ENCODE measurements at places on chromosomes 6 and 20. TPM values are rescaled to one million over a fixed set of nuclear protein-coding genes. Genes with fewer than 3 reads are reported as not detected.

DNA sequence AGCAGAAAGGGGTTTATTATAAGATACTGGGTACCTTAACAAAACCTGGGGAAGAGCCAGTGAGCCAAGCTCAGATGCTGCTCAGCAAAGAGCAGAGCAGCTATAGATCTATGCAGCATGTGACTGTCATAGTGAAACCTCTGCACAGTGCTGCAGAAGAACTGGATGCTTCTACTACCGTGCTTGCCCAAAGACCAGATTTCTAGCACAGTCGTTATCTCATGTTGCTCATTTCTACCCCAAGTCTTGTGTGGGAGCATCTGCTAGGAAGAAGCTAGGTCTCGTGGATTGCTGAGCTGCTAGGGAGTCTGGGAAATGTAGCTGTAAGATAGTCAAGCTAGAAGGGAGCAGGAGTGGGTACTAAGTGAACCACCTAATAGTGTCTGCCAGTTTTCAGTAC is 31.7 kb upstream of the GNRH2 start:
- DNase-seq: no peak

- DNase-seq: no peak
Measured at GRCh38 chr20:13554076-13554475, 84.7 kb downstream of the TASP1 start.

- DNase-seq: peak; percentile 47
Measured at GRCh38 chr20:59223182-59223601, 59.6 kb downstream of the ZNF831 start.

DNA sequence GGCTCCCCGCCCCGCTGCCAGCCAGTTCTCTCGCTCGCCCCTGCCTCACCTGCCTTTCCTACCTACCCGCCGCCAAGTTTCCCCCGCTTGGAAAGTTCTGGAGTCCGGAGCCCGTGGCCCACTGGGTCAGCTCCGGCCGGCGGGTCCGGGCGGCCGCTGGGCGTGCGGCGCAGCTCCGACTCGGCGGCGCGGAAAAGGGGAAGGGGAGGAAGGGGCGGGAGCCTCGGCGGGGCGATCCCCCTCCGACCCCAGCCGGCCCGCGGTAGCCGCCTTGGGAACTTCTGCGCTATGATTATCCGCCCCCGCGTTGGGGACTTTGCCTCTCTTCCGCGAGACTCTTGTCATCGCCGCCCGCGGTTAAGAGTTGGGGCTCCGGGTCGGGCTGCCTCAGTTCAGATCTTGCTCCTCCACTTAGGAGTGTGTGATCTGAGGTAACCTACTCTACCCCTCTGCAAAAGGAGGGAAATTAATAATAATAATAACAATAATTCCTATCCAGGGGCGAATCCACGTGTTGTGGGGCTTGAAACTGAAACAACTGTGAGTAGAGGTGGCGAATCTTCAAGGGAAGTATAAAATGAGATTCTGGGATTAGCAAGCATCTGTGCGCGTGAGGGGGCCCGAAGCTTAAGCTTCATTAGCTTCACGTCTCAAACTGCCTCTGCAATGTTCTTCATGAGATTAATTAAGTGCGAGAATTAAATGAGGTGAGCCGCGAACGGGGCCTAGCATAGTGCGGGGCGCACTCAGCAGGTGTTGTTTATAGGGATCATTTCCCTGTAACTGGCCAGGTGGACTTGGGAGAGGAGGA is 30.8 kb downstream of the SF3B5 start:
- peak; percentile 35 for DNase-seq

DNA sequence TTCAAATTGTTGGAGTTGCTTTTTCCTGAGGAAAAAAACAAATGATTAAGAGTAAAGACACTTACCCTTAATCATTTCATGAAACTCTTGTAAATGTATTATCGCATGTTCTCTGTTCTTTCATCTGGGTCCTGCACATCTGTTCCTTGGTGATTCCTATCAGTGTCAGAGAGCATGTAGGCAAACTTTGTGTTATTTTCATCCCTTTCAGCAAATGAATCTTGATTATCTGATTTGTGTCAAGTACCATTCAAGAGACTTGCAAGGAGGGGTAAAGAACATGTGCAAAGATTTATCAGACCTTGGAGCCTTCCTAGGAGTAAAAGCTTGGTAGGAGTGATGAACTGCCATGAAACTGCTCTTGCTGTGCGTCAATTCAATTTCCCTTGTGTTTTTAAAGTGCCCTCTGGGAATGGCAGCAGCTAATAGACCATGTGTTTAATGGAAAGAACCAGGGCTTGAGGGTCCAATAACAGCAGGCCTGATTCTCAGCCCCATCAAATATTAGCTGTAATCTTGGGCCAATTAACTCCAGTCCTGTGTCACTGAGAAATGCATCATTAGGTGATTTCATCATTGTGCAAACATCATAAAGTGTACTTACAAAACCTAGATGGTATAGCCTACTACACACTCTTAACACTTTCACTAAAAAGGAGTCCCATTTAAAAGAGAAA is 118.9 kb upstream of the CEP85L start:
- no peak for DNase-seq

GRCh38 chr6:125192610-125192930 is 39.0 kb downstream of the TPD52L1 start:
- no peak for DNase-seq

DNA sequence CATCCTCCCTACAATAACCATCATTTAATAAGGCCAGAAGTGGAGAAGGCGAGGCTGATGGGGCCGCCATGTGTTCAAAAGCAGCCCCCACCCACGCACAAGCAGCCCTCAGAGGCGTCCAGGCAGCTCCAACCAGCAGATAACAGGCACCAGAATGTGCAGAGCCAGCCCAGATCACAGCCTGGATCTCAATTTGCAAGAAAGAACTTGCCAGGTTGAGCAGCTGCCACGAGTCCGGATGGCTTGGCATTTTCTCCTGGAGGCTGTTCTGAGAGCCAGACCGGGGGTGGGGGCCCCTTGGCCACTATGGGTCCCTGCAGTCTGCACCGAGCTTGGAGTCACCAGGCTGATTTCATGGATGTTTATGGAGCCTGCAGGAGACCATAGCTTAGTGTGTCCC is 338.1 kb downstream of the PREX1 start:
- DNase-seq: no peak

DNA sequence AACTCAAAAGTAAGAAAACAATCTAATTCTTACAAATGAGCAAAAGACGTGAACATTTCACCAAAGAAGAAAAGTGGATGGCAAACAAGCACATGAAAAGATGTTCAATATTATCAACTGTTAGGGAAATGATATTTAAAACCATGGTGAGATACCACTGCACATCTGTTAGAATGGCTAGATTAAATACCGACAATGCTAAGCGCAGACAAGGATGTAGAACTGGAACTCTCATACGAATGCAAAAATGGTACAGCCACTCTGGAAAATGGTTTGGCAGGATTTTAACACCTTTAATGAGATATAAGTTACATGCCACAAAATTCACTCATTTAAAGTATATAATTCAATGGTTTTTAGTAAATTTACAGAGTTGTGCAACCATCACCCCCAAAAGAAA is 44.6 kb upstream of the NFATC2 start:
- DNase-seq: no peak

- DNase-seq: peak; percentile 78
Measured at GRCh38 chr6:131954775-131955107, 3.6 kb upstream of the CCN2 start.

DNA sequence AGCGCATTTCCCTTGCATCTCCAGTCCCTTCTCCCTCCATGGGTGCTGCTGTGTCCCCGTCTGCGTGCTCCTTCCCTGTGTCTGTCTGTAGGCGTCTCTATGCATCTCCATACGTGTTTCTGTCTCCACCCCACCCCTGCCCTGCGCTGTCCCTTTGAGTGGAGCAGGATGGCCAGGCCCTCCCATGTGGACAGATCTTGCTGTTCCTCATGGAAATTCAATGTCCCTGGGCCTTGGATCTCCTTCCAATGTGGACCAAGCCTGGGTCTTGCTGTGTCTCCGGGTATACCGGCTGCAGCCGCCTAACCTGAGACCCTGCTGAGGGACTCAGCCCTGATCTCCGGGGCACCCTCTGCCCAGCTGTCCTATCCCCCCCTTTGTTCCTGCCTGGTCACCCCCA is 172.7 kb downstream of the BMP7 start:
- no peak for DNase-seq

DNA sequence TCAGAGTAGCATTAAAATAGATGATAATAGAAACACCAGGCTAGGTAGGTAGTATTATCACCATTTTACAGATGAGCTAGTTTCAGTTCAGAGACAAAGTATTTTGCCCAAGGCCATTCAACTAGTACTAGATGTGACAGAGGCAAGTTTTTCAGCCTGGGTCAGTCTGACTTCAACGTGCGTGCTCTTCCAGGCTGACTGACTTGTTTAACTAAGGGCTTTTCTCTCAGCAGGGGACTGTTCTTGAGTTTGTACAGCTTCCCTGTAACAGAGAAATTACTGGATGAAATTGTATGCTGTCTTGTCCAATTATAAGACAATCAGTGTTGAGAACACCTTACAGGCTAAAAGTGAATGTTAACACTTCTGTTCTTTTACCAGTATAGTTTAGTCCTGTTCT is 333.5 kb upstream of the MAN1A1 start:
- DNase-seq: no peak

GRCh38 chr20:33091147-33091546 is 11.7 kb downstream of the BPIFB4 start:
- no peak for DNase-seq

DNA sequence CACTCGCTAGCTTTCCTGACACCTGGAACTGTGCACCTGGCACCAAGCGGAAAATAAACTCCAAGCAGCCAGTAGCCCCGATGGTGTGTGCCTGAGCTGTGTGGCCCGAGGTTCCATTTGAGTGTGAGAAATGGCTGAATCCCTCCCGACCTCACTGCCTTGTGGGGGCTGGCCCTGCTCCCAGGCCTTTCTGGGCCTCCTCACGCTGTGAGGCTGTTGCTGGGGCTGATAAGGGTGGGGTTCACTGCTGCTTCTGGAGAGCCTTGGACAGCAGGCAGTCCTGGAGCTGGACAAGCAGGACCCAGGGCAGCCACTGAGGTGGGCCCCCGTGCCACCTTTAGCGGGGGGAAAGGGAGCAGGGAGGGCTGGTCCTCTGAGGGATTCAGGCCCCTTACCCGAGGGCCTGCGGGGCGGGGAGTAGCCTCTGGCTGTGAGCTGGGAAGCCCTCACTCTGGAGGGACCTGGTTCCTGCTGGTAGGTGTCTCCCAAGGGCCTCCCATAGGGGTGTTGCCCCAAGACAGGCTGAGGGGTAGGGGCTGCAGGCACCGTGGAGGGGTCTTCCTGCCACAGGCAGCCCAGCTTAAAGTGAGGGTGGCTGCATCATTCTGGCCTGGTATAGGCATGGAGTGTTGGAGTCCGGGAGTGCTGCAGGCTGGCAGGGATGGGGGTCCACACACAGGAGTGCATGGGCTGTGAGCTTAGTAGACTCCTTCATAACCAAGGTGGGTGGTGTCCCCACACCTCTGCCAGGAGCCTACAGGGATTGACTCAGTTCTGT is 1.7 kb downstream of the PPDPF start:
- DNase-seq: peak; percentile 56

- DNase-seq: no peak
Measured at GRCh38 chr6:9875605-9876353, 539.1 kb downstream of the TFAP2A start.

DNA sequence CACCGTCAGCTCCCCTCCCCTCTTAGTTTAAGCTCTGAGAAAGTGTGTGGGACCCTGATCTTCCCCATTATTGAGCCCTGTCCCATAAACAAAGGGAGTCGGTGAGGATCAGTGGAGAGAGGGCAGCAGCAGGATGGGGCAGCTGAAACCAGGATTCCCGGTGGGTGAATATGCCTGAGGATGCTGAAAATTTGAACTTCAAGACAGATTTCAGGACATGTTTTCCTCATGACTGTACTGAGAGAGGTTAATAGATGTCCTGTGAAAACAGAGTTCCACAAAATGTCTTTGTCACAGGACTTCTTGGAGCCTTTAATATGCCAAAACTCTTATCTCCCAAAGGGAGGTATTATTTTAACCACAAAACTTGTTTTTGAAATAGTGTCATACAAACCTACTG is 53.5 kb upstream of the SLC22A16 start:
- no peak for DNase-seq

DNA sequence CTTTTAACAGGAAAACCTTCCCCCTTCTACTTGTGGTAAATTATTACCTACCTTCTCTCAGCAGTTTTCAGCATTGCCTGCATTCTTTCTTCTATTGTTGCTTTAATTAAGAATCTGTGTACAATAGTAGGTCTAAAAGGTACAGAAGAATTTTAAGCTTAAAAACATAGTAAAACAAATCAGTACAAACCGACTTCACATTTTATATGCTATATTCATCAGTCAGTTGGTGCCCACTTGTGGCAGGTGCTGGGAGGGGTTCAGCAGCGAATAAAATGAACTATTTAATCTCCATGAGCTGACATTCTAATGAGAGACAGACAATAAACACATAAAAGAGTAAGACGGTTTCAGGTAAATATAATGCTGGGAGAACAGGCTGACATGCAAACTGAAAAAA is 73.4 kb upstream of the FBXO30 start:
- peak; percentile 34 for DNase-seq

GRCh38 chr20:34915749-34916455 is 39.5 kb downstream of the ACSS2 start:
- no peak for DNase-seq

DNA sequence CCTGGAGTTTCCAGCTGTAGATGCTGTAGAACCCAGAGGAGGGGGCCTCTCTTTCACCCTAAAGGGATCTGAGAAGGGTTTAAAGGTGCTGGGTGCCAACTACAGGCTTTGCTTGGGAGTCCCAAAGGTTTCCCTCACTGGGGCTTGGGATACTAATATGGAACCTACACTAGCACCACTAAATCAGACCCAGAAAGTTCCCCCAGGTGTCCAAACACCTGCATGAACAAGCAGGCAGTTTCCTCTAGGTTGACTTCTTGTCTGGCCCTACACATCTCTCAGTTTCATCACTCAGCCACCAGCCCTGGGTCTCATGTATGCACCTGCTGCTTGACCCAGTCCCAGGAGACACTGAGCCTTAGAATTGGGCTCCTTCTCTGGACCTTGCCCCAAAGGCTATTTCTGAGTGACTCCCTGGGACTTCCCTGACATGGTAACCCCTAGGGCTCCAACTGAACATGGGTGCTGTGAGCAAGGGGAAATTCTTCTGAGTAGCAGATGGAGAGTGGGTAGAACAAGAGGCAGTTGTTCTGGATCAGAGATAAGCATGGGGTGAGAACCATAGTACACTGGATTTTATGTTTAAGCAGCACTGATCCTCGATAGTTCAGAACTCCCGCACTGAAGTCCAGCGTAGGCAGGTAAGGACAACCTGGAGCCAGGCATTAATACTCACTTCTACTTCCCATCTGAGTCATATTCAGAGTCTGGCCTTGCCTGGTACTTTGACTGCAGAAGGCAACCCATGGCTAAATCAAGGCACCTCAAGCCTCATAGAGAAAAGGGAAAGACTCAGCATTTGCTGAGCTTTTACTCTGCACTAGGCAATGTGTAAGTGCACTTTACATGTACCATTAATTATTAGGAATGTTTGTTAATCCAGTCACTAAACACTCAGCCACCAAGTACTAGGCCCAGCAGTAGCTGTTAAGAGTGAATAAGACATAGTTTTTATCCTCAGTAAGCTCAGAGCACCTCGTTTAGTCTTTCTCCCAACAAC is 16.8 kb downstream of the BCL2L1 start:
- DNase-seq: no peak

GRCh38 chr6:2978923-2979322 is 7.6 kb upstream of the SERPINB6 start:
- DNase-seq: no peak

MAP3K7 gene
- 17.7 TPM for total RNA-seq

CNBD2 gene
- 3.7 TPM for total RNA-seq

UST gene
- 4.6 TPM for total RNA-seq

SLC22A2 gene
- not detected for total RNA-seq

MMP24 gene
- total RNA-seq: 0.48 TPM

TREM2 gene
- 2.3 TPM for total RNA-seq

ERVFRD-1 gene
- total RNA-seq: not detected

SLC17A4 gene
- not detected for total RNA-seq

SIRPD gene
- total RNA-seq: not detected

SLC26A8 gene
- total RNA-seq: not detected

KCNQ2 gene
- not detected for total RNA-seq

SEL1L2 gene
- total RNA-seq: not detected

Data from right cardiac atrium (tissue), 5 donors.